ENCODE measurements at places on chromosomes 5 and 9.

GRCh38 chr9:133371261-133371711 lies 4.6 kb downstream of the SURF4 start:
- no peak for DNase-seq

DNA sequence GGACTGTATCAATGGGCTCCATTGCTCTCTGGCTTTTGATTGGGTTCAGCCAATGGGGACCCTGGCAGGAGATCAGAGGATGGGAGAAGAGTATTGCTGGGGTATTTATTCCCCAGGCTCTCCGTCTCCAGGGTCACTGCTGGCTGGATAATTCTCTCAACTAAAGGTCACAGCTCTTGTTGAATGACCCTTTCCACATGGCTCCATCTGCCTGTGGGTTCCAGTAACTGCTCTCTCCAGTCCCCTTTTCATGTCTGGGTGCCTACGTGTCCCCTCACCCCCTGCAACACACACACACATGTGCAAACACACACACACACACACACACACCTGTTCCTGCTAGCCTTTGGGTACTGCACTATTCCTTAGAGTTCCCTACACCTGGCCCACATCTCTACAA lies 53.9 kb upstream of the RIC1 start:
- DNase-seq, result no peak

GRCh38 chr9:4105183-4105582 lies 194.7 kb downstream of the GLIS3 start:
- no peak for DNase-seq

DNA sequence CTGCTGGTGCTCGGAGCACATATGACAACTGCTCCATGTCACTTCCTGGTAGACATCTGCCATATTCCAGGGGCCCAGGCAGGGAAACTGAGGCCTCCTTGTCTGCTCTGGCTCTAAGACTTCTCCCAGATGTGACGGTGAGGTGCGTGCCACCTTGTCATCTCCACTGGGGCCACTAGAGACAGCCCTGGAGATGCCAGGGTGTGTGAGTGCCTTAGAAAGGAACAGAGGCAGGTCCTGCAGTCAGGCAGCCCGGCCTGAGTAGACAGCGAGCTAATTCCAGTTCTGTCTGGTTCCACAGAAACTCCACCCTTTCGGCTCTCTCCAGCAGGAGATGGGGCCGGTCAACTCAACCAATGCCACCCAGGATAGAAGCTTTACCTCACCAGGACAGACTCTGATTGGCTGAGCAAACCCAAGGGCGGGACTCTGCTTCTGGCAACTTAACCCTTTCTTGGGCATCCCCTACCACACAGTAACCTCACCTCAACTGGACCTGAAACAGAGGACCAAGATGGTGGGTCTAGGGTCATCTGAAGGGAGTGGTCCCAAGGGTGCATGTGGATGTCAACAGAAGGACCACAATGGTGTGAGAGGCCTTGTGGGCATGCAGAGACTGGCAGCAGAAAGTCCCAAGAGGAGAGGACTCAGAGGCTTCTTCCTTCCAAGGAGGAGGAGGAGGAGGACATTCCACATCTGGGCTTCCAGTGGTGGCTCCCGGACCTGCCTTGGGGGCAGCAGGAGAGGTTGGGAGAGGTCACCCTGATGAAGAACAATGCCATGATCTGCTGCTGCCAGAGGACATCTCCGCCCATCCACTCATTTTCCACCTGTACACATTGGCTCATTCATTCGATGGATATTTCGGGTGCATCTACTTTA lies 77.7 kb downstream of the RGS3 start:
- no peak for DNase-seq

DNA sequence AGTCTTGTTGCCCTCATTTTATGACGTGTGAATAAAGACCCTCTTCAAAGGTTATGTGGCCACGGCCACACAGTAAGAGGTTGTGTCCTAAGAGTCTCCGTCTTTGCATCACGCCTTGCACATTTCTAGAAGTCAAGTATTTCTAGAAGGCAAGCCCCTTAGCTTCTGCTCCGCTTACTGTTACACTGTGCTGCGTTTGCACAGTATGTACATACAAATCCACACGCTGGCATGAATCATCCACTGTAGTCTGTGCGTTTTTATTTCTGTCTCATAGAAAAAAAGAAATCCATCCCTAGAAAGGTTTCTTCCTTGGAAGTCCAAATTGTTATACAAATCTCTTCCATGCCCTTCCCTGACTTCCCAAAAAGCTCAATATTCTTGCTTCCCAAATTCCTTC lies 21.4 kb upstream of the ICE1 start:
- DNase-seq, result no peak

GRCh38 chr5:158195416-158196210 lies 336.7 kb upstream of the CLINT1 start:
- DNase-seq, result no peak

- DNase-seq, result no peak
Measured at GRCh38 chr5:143024228-143024920, 254.2 kb downstream of the ARHGAP26 start.

DNA sequence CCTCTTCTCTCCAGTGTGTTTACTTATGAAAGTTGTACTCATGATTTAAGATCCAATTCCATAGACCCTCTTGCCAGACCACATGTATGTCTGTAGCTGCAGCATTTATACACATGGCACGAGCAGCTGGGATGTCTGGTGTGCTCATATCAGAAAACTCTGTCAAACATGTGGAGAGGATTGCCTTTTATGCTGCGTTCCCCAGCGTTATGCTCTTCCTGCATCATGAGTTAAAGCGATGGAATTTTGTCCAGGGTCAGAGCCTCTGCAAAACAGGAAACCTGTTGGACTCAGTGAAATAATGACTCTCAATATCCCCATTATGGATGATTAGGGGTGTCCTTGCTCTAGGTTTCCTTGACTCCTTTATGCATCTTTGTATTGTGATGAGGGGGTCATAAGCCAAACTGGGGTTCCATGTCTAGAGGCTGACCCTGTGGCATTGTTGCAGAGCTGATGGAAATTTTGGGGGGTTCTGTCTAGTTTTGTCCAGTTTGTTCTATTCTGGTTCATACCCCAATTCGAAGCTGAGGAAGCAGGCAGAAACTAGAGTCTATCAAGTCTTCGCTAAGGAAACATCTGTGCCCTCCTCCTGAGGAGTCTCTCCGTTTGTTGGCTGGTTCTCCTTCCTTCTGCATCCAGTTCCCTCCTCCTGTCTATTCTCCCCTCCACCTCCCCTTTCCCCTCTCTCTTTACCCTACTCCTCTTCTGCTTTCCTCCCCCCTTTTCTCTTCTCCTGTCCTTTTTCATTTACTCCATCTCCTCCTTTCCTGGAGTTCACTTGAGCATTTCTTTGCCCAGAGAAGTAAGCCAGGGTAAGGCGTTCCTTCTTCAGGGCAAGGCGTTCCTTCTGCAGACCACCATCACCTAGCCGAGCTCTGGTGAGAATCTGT lies 252.8 kb downstream of the MAST4 start:
- no peak for DNase-seq

- no peak for DNase-seq
Measured at GRCh38 chr9:78130004-78130403, 98.4 kb upstream of the GNAQ start.

GRCh38 chr9:19975499-19975898 lies 186.7 kb upstream of the SLC24A2 start:
- DNase-seq, result no peak

DNA sequence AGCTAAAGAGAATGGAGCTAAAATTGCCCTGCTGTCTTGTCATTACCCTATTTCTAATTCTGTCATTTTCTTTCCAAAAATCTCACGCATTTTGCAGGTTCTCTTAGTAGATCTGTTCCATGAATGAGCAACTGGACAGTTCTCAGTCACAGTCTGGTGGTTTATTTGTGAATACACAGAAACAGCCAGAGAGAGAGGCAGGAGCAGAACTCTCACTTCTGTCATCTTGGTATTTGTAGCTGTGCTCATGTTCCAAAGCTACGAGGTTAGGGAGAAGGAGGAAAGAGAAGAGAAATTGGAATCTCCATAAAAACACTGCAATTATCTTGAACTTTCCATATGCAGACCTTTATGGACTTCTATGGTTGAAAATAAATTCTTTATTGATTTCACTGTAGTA lies 118.0 kb upstream of the OR13F1 start:
- DNase-seq, result no peak

DNA sequence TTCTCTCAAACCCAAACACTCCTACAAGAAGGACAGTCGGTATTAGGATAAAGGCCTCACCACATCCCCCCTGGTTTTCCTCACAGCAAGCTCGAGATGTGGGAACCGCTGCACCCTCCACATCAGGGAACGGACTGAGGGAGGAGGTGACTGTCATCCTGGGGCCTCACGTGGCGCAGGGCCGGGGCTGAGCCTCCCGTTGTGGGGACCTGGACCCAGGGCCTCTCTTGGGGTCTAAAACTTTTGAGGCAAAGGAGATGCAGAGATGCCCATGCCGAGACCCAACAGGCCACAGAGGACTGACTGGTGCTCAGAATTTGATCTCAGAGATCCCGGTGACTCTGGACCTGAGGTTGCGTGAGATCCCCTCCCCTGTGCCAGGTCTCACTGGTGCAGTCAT lies 72.7 kb downstream of the MRPL36 start:
- no peak for DNase-seq

- no peak for DNase-seq
Measured at GRCh38 chr5:10520706-10521105, 43.2 kb upstream of the ANKRD33B start.

DNA sequence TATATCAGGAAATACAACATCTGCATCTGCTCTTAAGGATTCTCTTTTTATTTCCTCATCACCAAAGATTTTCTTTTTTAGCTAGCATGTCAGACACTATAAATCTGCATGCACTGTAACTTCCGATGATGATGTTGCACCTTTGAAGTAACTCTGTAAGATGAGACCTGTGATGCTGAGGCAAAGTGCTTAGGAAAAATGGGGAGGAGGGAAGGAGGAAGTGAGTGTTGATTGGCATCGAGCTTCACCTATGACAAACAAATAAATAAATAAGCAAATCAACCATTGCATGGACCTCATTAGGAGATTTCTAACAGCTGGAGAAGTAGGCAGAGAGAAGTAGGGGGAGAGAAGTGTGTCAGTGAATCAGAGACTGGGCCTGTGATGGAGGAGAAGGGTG lies 52.6 kb downstream of the ENC1 start:
- no peak for DNase-seq

DNA sequence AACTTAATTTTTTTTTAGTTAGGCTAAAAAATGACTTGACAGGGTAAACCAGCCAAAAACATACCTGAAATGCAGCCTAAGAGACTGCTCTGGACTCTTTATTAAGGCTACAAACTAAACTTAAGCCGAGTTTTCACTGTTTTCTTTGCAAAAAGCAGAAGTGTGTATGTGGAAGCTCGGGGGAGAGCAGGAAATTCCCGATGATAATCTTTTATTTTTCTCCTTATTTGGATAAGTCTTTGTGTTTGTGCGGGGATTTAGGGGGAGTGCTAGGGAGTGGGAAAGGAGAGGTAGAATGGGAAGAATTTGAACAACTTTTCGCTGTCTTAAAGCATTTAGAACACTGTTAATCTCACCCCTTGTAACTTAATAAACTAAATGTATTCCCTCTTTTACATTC lies 30.7 kb upstream of the GPR21 start:
- no peak for DNase-seq

GRCh38 chr5:170275376-170275994 lies 22.1 kb downstream of the LCP2 start:
- DNase-seq, result no peak

- no peak for DNase-seq
Measured at GRCh38 chr9:7297521-7297920, 502.1 kb downstream of the DMAC1 start.

- DNase-seq, result no peak
Measured at GRCh38 chr5:106699796-106700195, 970.9 kb downstream of the EFNA5 start.

DNA sequence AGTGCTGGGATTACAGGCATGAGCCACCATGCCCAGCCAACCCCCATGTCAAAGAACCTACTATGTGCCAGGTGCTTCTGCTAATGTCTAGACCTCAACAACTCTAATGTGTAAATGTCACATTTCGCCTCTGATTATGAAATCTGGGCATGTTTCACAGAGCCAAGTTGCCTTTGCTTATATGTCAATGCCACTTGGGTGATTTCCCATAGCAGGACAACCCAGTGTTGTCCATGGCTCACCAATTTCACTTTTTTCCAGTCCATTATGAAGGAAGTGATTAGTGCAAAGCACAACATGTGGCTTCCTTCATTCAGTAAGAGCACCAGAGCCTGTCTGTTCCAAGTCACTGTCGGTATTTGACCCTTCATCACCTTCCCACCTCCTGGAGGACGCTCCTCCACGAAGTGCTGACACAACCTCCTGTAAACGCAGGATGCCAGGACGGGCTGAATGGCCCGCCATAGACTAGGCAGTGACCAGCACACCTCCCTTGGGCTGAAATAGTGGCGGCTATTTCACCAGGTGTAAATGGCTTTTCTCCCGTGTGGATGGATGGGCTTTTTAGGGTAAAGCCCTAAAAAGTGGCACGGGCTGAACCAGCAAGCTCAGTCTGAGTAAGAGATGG lies 962 bp upstream of the PKN3 start:
- DNase-seq, result no peak

DNA sequence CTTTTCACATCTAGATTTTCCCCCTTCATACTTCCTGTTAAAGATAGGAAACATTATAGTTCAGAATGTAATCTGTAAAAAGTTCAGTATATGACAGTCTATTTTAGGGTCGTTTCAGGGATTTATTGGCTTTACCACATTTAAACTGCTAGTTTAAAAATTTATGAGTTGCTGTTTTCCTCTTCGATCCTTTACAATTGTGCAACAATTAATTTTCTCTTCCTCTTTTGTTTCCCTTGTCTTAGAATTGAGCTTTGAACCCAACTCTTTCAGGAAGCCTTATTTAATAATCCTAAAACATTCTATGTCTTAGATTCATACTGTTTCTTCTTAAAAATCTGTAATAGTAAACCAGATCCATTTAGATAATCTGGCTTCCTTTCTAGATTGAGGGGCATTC lies 16.4 kb downstream of the ZSWIM6 start:
- no peak for DNase-seq

- peak; percentile 48 for DNase-seq
Measured at GRCh38 chr5:98130261-98131035, 643.0 kb upstream of the RGMB start.

- DNase-seq, result no peak
Measured at GRCh38 chr5:17075236-17075635, 139.1 kb upstream of the MYO10 start.

GRCh38 chr9:32069169-32069813 lies 315.2 kb upstream of the ACO1 start:
- no peak for DNase-seq

All from NCI-H2081 treated with DMSO at 0.1 percent for 48 hours (cell line).